ENCODE measurements at places on chromosomes 3 and 15. TPM values are rescaled to one million over a fixed set of nuclear protein-coding genes. Genes with fewer than 3 reads are reported as not detected.

DNA sequence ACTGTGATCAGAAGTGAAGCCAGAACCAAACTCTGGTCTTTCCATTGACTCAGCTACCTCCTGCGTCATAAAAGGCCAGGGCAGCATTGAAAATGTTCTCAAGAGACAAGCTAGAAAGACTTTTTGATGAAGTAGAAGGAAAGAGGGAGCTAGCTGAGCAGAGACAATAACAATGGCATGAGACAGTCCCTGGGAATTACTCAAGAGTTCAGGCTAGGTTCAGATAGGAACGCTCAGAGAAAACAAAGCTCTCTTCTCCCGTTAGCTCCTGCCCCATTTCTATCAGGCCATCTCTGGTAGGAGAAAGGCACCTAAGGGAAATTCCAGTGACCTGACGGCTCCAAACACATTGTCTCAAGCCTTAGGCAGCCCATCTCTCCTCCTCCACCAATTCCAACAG is 7.0 kb upstream of the OXTR start:
- no peak overlapping the region for H3K4me3 ChIP-seq

DNA sequence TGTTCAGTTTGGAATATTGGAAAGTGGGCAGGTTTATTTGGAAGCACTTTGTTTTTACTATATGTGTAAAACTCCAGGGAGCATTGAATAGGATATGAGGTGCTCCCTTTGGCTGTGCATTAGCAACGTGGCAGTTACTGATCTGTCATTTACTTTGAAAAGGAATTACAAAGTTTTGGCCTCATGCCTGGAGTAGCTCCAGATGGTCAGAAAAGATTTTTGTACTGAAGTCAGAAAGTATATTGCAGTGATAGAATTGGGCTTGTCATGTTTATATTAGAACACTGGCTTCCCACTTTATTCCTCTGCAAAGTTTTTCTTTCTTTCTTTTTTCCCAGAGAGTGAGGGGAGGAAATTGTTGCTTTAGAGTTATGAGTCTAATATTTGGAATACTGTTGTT is 26.1 kb downstream of the FNDC3B start:
- no peak overlapping the region for H3K4me3 ChIP-seq
- DNase-seq = no peak
- H3K27me3 ChIP-seq = no peaks in the 10 kb centered on the region
- H3K36me3 ChIP-seq = peaks cover 5% of the 10 kb centered on the region

DNA sequence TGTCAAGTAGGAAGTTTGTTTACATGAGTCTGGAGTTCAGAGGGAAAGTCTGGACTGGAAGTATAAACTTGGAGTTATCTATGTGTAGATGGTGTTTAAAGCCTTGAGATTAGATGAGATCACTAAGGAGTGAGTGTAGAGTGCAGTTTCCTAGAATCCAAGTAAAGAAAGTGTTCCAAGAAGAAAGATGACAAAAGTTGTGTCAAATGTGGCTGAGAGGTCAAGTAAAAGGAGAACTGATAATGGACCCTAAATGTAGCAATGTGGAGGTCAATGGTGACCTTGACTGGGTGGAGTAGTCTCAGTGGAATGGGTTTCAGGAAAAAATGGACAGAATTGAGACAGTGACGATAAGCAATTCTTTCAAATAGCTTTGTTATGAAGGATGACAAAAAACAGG is 39.9 kb upstream of the ULK4 start:
- no peak overlapping the region for H3K4me3 ChIP-seq
- DNase-seq = no peak
- H3K27ac ChIP-seq = no peak overlapping the region

Gene SKOR1
- total RNA-seq = 0.12 TPM

Gene LSAMP
- not detected for total RNA-seq

Gene FETUB
- not detected for total RNA-seq
